ENCODE measurements at places on chromosomes 13 and 19.

GRCh38 chr13:37202264-37202663 lies 96.8 kb upstream of the CSNK1A1L start:
- H3K4me3 ChIP-seq: no peak overlapping the region
- H3K27ac ChIP-seq: no peak overlapping the region
- H3K4me1 ChIP-seq: no peaks in the 10 kb centered on the region
- no peak for DNase-seq
- H3K27me3 ChIP-seq: no peaks in the 10 kb centered on the region
- no peaks in the 10 kb centered on the region for H3K36me3 ChIP-seq

DNA sequence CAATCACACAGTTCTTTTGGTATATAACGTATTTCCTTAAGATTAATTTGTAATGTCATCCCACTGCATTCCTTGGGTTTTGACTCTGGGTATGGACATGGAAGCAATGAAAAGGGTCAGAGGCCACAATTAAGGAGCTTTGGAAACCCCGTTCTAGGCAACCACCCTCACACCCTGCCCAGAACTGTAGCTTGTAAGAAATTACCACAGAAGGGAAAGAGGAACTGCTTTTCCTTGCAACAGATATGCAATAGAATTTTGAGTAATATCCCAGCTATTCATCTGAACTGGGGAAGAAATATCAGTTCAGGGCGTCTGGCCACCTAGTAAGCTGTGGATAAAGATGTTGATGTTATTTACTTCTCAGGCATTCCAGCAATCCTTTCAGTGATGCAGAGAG lies 985 bp upstream of the CLC start:
- no peak overlapping the region for H3K27ac ChIP-seq
- H3K36me3 ChIP-seq: no peaks in the 10 kb centered on the region
- H3K4me3 ChIP-seq: no peak overlapping the region
- peaks cover 82% of the 10 kb centered on the region for H3K27me3 ChIP-seq
- no peak for DNase-seq

DNA sequence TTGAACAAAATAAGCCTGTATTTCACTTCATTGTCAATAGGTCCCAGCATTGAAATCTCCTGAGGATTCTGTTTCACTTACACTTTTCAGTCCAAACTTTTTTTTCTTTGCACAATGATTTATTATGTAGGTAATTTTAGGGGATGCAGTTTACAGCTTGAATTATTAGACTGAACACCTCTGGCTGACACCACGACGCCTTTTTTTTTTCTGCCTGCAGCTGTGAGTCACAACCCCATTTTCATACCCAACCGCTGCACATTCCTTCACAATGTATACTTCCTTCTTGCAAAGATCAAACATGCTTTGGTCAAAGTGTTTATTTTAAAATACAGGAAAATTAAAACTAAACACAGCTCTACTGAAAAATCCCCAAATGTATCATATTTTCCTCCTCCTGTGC lies 11.4 kb downstream of the ZIC2 start:
- DNase-seq: no peak
- 0 out of 2 replicates have a peak overlapping the region, but pooled peaks have one; percentile 11 for H3K4me3 ChIP-seq
- H3K36me3 ChIP-seq: no peaks in the 10 kb centered on the region
- H3K4me1 ChIP-seq: peaks cover 22% of the 10 kb centered on the region

DNA sequence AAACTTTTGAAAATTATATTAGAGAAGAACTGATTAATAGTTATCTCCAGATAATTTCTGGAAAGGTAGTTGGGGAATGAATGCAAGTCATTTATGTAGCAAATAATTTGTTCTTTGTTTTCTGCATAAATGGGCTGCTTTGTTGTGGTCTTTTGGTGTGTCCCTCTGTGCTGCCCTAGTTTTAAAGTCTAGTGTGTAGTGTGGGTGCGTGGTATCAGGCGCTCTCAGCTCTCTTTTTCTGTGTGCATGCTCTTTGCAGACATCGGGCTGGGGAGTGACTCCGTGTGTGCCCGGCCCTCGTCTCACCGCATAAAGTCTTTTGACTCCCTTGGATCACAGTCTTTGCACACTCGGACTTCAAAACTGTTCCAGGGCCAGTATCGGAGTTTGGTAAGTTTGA lies 94.5 kb downstream of the ARHGEF7 start:
- no peak for DNase-seq
- no peak overlapping the region for H3K4me3 ChIP-seq
- no peaks in the 10 kb centered on the region for H3K36me3 ChIP-seq
- H3K4me1 ChIP-seq: peaks cover 26% of the 10 kb centered on the region
- H3K27me3 ChIP-seq: no peaks in the 10 kb centered on the region

- peak overlapping the region; percentile 62 for H3K4me3 ChIP-seq
- DNase-seq: no peak
- H3K27ac ChIP-seq: peak overlapping the region; percentile 66
- H3K36me3 ChIP-seq: no peaks in the 10 kb centered on the region
- H3K27me3 ChIP-seq: no peaks in the 10 kb centered on the region
These were observed 2.7 kb upstream of the SNAPC2 start for GRCh38 chr19:7917267-7918061.

- DNase-seq: no peak
- no peaks in the 10 kb centered on the region for H3K36me3 ChIP-seq
- no peaks in the 10 kb centered on the region for H3K4me1 ChIP-seq
- no peak overlapping the region for H3K4me3 ChIP-seq
These were observed 205.1 kb upstream of the STARD13 start for GRCh38 chr13:33490461-33491327.

DNA sequence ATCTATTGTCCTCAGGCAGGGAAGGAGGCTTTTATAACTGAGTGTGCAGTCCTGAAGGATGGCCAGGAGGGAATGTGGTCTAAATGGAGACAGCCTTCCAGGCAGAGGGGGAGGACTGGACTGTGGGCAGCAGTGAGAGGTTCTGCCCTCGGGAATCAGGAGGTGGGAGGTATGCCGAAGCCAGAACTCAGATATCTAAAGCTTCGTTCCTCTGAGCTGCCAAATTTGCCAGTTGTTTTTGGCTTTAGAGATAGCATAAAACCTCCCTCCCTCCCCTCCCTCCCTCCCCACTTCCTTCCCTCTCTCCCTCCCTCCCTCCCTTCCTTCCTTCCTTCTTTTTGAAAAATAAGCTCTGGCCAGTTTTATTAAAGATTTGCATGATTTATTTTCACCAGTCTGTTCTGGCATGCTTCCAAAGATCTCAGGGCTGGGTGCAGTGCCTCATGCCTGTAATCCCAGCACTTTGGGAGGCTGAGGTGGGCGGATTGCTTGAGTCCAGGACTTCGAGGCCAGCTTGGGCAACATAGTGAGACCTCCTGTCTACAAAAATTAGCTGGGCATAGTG lies 2.4 kb downstream of the MEDAG start:
- no peak overlapping the region for H3K4me3 ChIP-seq
- no peak overlapping the region for H3K27ac ChIP-seq
- DNase-seq: no peak

DNA sequence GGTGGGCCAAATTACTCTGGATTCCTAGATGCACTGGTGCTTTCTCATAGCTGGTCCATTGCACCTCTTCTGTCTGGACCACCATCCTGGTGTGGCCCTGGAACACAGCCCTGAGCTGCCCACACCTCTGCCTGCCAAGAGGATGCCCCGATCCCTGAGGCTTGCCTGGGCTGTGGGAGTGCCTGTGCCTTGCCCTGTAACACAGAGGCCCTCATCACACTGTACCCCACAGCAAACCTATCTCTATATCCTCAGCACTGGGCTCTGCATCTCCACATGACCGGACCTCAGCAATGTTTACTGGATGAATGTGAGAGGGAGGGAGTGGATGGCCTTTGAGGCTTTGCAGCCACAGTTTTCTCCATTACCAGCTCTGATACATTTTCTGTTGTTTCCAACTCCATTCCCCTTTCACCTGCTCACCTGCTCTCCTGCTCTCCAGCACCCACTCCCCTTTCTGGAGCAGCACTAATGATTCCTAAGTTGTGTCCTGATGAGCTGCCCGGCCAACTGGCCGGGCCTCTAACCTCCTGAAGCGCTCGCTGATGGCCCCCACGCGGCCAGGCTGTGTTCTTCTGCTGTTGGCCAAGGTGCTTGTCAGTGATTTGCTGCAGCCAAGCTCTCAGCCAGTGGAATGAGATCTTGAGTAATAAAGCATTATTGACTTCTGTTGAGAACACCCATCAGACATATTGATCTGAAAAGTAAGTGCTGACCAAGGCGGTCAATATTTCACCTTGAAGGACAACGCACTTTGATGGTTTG lies 232.6 kb downstream of the TEX29 start:
- no peaks in the 10 kb centered on the region for H3K36me3 ChIP-seq
- no peaks in the 10 kb centered on the region for H3K27me3 ChIP-seq
- no peak overlapping the region for H3K4me3 ChIP-seq
- no peak for DNase-seq

- DNase-seq: no peak
- no peak overlapping the region for H3K4me3 ChIP-seq
- H3K36me3 ChIP-seq: no peaks in the 10 kb centered on the region
- H3K4me1 ChIP-seq: no peaks in the 10 kb centered on the region
These were observed 110.5 kb downstream of the ZDHHC20 start for GRCh38 chr13:21348488-21349120.

GRCh38 chr19:45659096-45659729 lies 8.8 kb upstream of the GIPR start:
- H3K27me3 ChIP-seq: no peaks in the 10 kb centered on the region
- H3K4me1 ChIP-seq: no peaks in the 10 kb centered on the region
- no peak for DNase-seq
- H3K27ac ChIP-seq: no peak overlapping the region
- H3K36me3 ChIP-seq: no peaks in the 10 kb centered on the region

GRCh38 chr13:66138172-66138811 lies 1091.8 kb downstream of the PCDH9 start:
- no peak overlapping the region for H3K4me3 ChIP-seq
- no peaks in the 10 kb centered on the region for H3K27me3 ChIP-seq
- H3K36me3 ChIP-seq: no peaks in the 10 kb centered on the region
- H3K4me1 ChIP-seq: peaks cover 3% of the 10 kb centered on the region

DNA sequence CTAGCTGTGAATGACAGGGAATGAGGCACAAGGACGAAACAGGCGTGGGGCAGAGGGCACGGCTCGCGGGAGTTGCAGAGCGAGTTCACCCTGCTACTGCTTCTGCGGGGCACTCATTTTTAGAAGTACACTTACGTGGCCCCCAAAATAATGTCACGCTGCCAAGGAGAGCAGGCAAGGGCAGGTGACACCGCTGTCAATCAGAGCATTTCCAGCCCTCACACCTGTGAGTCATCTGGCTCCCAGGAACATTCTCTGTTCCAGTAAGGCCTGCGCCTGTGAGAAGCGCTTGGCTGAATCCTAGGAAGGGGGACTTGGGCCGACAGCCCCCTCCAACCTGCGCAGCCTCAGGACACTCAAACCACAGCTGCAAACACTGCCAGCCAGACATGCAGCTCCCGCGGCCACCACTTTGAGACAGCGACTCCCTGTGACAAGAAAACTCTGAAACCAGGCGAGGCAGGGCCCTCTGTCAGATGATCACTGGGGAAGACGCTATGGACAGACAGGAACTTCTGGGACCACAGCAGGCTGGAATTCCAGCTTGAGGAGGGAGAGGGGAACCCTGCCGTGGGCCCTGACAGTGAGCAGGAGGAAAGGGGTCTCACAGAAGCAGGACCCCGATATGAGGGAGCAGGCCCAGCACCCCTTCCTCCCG lies 12.7 kb downstream of the DOT1L start:
- no peaks in the 10 kb centered on the region for H3K27me3 ChIP-seq
- DNase-seq: no peak

GRCh38 chr13:97583907-97584497 lies 150.0 kb downstream of the RAP2A start:
- no peaks in the 10 kb centered on the region for H3K36me3 ChIP-seq
- DNase-seq: no peak
- no peak overlapping the region for H3K27ac ChIP-seq
- no peaks in the 10 kb centered on the region for H3K4me1 ChIP-seq
- H3K27me3 ChIP-seq: no peaks in the 10 kb centered on the region

- H3K36me3 ChIP-seq: no peaks in the 10 kb centered on the region
- peaks cover 21% of the 10 kb centered on the region for H3K4me1 ChIP-seq
- DNase-seq: no peak
- H3K27ac ChIP-seq: no peak overlapping the region
- no peak overlapping the region for H3K4me3 ChIP-seq
These were observed 3.5 kb upstream of the ZIC5 start for GRCh38 chr13:99974939-99975561.

GRCh38 chr13:44373601-44374347 lies at the start of gene SERP2:
Gene SERP2 (plus strand): TSS chr13:44373824. CDS start chr13:44374026, 202 bp downstream.
- no peaks in the 10 kb centered on the region for H3K27me3 ChIP-seq
- H3K4me1 ChIP-seq: no peaks in the 10 kb centered on the region
- H3K36me3 ChIP-seq: no peaks in the 10 kb centered on the region
- DNase-seq: no peak
- no peak within 1 kb of the TSS for H3K4me3 ChIP-seq

GRCh38 chr13:99778500-99778899 lies 193.1 kb downstream of the ZIC5 start:
- no peak for DNase-seq
- no peak overlapping the region for H3K27ac ChIP-seq
- H3K36me3 ChIP-seq: no peaks in the 10 kb centered on the region
- H3K27me3 ChIP-seq: no peaks in the 10 kb centered on the region

GRCh38 chr13:41643507-41643906 lies 186.2 kb downstream of the RGCC start:
- H3K27ac ChIP-seq: no peak overlapping the region
- H3K36me3 ChIP-seq: no peaks in the 10 kb centered on the region
- H3K27me3 ChIP-seq: no peaks in the 10 kb centered on the region
- H3K4me1 ChIP-seq: peaks cover 13% of the 10 kb centered on the region

- H3K27me3 ChIP-seq: no peaks in the 10 kb centered on the region
- peak within 1 kb of the TSS; percentile 84 for H3K27ac ChIP-seq
- DNase-seq: peak; percentile 32
- no peaks in the 10 kb centered on the region for H3K36me3 ChIP-seq
- H3K4me3 ChIP-seq: peak within 1 kb of the TSS; percentile 71
These were observed at the start of gene ZNF677 for GRCh38 chr19:53254411-53255341. Gene ZNF677 (minus strand): TSS chr19:53254873. CDS start chr19:53251550, 3,323 bp downstream.

- H3K27me3 ChIP-seq: no peaks in the 10 kb centered on the region
- DNase-seq: no peak
- no peaks in the 10 kb centered on the region for H3K4me1 ChIP-seq
These were observed 123.0 kb downstream of the KL start for GRCh38 chr13:33139184-33139583.

DNA sequence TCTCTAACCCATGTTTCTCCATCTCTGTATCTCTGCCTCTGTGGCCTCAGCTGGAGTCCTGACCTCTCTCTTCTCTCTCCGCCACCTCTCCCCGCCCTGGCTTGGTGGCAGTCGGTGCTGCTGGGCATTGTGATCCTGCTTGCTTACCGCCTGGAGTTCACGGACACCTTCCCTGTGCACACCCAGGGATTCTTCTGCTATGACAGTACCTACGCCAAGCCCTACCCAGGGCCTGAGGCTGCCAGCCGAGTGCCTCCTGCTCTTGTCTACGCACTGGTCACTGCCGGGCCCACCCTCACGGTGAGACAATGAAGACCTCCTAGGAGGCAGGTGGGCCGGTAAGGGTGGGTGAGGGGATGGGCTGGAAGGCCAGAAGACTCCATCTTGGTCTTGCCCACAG lies 4.2 kb downstream of the PLPPR2 start:
- no peak overlapping the region for H3K4me3 ChIP-seq
- no peaks in the 10 kb centered on the region for H3K27me3 ChIP-seq
- H3K4me1 ChIP-seq: no peaks in the 10 kb centered on the region

Measured in Panc1 (cell line).